ENCODE measurements at places on chromosomes 2 and 18.

GRCh38 chr2:239277401-239278085 is 123.3 kb downstream of the HDAC4 start:
- DNase-seq: no peak

DNA sequence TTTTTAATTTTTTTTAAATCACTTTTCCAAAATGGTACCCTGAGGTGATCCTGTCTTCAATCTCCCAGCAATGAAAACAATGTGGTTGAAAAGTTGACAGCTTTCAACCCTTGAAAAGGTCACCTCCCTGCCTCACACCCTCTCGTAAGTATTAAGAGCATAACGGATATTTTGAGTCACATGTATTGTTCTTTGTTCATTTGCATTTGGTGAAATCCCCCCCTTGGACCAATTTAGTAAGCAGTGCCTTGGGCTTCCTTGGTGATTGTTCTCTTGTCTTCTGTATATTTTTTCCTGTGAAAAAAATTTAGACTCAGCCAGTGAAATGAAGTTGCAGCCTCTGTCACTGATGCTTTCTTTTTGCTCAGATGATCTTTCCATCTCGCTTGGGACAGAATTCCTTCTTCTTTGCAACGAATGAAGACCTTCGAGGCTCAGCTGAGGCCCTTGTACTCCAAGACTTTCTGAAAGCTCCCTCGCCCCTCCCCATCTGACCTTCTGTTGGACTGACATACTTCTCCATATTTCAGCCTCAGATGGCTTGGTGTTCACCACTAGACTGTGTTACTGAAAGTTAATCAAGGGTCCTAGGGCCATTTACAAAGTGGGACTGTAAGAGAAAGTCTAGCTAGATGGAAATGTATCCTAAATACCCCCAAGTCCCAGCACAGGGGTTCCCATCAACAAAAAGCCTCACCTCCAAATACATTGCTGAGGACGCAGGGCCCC is 158.4 kb downstream of the BCL2 start:
- DNase-seq: no peak

DNA sequence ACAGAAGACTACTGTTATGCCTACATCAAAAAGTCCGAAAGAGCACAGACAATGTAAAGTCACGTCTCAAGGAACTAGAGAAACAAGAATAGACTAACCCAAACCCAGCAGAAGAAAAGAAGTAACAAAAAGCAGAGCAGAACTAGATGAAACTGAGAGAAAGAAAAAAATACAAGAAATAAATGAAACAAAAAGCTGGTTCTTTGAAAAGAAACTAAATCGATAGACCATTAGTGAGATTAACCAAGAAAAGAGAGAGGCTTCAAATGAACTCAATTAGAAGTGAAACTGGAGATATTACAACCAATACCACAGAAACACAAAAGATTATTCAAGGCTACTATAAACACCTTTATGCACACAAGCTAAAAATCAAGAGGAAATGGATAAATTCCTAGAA is 271.8 kb downstream of the MBD2 start:
- DNase-seq: no peak

- DNase-seq: no peak
Measured at GRCh38 chr2:9944330-9944758, 7.1 kb upstream of the GRHL1 start.

- no peak for DNase-seq
Measured at GRCh38 chr2:142422769-142423168, 292.0 kb upstream of the LRP1B start.

GRCh38 chr18:76451396-76452331 is 43.4 kb downstream of the ZNF516 start:
- no peak for DNase-seq

GRCh38 chr2:108396845-108397244 is 19.1 kb downstream of the SULT1C4 start:
- DNase-seq: no peak

DNA sequence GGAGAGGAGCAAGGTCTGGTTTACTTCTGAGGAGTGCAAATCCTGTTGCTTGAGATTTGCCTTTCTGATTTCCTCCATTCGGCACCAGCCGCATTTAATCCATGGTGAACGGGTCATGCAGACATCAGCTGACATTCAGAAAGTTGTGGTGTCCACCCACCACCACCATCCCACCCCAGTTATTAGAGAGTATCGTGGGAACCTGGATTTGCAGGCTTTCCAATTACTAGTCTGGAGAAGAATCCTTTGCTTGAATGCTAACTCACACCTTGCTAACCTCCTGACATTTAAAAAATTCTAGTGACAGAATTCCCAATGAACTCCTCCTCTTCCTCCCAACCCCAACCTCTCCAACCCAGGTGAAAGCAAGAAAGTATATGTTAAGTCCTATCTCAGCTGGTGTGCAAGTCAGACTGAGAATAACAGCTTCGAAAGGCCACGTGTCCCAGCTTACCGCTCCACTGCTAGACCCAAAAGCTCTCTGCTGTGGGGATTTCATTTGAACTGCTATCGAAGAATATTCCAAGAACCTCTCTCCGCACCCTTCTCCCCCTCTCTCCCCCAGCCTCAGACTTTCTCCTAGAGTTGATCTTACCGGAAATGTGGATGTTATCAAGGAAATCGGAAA is 17.7 kb downstream of the BCL11A start:
- no peak for DNase-seq

DNA sequence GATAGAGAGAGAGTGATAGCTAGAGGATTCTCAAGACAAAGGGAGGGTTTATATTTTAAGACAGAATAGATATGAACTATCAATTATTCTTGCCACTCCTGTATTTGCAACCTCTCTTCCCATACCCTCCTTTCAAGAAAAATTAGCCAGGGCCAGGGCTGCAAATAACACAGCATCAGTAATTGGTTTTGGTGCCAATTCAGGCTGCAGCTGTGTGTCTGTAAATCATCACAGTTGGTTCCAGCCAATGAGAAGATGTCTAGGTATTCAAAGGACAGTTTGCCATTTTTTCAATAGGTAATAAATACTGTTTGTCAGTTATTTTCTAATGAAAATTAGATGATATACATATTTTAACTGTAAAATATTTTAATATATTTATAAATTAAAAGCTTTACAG is 73.5 kb downstream of the WDPCP start:
- DNase-seq: no peak

GRCh38 chr2:106581755-106582147 is 94.6 kb downstream of the CD8B2 start:
- no peak for DNase-seq

DNA sequence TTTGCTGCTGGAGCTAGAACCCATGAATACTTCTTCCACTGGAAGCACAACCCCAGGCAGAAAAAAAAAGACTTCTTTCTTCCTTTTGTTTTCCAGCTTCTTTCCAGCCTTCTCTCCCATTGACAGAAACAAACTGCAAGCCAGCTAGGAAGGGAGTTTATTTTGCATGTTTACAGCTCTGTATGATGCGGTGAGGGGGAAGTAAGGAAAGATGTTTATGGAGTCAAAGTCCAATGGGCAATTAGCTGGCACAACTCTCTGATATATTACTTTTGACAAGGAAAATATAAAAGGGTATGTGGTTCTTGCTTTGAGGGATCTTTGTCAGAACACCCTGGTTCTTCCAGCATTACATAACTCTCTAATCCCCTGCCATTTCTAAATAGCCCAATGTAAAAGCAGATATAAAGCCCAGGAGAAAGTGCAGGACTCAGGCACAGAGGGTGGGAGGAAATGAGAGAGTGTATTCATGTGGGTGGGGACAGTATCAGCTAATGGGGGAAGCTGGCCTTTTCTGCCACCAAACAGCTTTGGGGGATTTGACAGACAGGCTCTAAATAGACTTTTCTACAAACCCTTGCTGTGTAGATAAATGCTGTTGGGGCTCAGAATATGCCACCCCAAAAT is 9.3 kb upstream of the NMS start:
- DNase-seq: no peak

- no peak for DNase-seq
Measured at GRCh38 chr2:117771969-117772630, 42.4 kb upstream of the DDX18 start.

DNA sequence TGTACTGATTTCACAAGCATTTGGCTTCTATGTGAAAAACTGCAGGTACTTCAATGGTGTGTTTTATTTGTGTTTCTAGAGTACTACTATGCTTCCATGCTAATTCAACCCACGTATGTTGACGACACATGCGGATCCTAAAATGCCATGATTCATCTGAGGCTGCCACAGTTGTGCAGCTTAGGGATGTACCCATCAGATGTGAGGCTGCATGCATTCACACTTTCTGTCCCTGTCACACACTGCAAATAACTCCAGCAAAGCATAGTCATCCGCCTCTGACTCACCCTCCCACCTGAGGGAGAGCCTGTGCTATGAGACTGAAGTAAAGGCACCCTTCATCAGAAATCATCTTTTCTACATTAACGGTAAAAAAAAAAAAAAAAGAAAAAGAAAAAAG is 22.1 kb upstream of the SERTAD2 start:
- no peak for DNase-seq

DNA sequence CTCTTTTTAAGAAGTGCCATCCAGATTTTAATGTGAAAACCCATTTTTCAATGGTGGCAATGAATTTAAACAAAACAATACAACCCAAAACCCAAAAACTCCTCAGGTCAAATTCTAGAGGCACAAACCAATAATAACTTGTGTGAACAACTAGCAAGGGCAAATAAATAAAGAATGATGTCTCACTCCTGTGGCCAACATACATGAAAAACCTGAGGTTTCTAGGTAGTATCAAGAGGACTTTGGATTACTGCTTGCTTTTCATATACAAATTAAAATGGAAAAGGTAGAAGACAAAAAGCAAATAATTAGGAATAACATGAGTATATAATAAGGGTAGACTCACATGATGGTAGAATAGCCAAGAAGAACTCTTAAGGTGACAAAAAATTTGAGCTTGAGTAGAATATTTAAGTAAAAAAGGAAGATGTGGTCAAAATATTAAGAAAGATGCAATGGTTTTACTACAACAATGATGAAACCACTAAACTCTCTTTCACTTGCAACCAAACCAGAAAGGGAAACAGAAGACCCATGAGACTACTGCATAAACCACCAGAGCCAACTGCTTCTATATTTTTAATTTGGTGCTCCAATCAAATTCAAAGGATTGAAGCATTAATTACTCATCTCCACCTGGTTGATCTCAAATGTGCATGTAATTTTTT is 53.5 kb downstream of the DARS1 start:
- no peak for DNase-seq

- DNase-seq: no peak
Measured at GRCh38 chr2:60597346-60597745, 43.9 kb upstream of the BCL11A start.

- no peak for DNase-seq
Measured at GRCh38 chr2:69013840-69014821, 1.2 kb downstream of the ANTXR1 start.

DNA sequence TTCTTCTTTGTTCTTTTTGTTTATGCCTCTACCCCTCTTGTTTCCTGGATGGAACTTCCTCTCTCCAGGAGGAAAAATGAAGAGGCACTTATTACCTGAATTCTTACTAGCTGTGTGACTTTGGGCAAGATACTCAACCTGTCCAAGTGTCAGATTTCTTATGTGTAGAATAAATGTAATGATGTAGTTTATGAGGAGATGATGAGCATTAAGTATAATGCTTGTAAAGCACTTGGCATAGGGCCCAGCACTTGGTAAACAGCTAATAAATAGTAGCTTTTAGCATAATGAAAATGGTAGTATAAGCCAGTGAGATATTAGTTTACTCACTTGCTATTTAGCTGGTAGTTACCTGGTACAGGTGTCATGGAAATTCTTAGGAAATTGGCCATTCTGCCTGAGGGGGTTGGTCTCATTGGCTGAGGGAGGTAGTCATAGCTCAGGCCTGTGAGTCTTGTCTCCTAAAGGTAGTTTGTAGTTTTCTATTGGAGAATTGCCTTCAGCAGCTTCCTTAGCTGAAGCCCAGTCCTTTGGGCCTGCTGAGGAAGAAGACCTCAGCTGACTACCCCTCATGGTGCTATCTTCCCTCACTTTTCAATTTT is 133.4 kb upstream of the NABP1 start:
- no peak for DNase-seq
